ENCODE measurements at places on chromosomes 11 and 22.

DNA sequence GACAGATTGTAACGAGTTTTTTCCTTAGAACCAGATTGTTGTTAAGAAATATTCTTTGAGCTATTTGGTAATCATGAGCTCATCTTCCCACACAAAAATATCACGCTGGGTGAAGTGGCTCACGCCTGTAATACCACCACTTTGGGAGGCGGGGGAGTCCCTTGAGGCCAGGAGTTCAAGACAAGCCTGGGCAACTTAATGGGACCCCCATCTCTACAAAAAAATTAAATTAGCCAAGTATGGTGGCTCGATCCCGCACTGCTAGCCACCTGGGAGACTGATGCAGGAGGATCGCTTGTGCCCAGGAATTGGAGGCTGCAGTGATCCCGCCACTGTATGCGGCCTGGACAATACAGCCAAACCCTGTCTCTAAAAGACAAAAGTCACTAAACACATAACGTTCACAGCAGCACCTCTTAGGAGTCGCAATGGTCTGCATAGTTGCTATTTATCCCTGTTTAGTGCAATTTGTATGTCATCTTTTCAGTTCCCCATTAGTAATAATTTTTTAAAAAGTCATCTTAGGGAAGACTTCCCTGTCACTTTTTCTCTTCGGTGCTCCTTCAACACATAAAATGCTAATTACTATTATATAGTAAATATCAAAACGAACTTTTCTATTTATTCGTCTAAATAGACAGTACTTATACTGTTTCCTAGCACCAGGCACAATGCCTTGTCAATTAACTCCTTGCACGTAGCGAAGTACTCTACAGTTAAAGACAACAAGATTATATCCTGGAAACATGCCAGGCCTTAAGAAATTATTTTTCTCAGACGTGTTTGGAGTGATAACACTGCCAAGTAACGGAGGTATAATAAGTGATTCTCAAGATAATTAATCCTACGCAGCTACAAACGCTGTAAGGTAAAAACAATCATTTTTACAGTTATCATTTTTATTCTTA lies 1.1 kb downstream of the ST13 start:
- peaks cover 44% of the 10 kb centered on the region for H3K4me1 ChIP-seq
- H3K4me3 ChIP-seq: peak overlapping the region; percentile 94
- H3K27ac ChIP-seq: peak overlapping the region; percentile 100
- DNase-seq: peak; percentile 29
- H3K36me3 ChIP-seq: no peaks in the 10 kb centered on the region
- H3K27me3 ChIP-seq: no peaks in the 10 kb centered on the region

DNA sequence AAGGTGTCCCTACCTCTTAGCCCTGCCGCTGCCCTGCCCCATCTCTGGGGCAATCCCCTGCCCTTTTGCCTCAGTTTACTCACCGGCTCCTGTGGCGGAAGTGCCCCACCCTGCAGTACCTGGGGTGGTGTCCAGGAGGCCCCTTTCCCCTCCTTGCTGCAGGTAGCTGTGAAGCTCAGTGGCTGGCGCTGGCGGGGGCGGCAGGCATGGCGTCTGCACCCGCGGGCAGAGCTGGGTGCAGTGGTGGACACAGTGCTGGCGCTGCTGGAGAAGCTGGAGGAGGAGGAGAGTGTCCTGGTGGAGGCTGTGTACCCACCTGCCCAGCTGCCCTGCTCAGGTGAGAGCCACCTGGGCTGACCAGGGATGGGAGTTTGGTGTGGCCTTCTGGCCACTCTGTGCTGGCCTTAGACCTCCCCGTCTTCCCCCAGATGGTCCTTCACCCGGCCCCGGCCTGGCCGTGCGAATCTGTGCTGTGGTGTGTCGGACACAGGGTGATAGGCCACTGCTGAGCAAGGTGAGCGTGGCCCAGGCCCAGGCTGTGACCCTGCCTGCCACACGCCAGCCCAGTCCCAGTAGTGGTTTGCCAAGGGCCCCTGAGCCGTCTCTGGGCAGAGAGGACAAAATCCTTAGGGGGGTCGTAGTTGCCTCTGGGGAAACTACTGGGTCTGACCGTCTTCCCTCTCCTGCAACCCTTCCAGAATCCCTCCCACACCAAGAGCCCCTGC lies 4.0 kb downstream of the CARNS1 start:
- H3K36me3 ChIP-seq: no peaks in the 10 kb centered on the region
- no peak overlapping the region for H3K27ac ChIP-seq
- H3K4me1 ChIP-seq: peaks cover 11% of the 10 kb centered on the region
- no peak for DNase-seq
- no peak overlapping the region for H3K4me3 ChIP-seq

DNA sequence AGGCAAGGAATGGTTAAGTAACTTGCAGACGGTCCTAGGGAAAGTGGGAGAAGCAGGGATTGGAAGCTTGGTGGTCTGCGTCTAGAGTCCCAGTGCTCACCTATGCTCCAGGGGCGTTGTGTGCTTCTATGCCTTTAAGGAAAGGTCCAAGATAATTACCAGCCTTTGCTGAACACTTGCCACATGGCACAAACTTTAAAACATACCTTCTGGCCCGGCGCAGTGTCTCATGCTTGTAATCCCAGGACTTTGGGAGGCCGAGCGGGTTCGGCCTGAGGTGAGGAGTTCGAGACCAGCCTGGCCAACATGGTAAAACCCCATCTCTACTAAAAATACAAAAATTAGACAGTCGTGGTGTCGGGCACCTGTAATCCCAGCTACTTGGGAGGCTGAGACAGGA lies 2.3 kb downstream of the POLDIP3 start:
- no peaks in the 10 kb centered on the region for H3K36me3 ChIP-seq
- H3K4me1 ChIP-seq: peaks cover 53% of the 10 kb centered on the region
- no peak for DNase-seq

DNA sequence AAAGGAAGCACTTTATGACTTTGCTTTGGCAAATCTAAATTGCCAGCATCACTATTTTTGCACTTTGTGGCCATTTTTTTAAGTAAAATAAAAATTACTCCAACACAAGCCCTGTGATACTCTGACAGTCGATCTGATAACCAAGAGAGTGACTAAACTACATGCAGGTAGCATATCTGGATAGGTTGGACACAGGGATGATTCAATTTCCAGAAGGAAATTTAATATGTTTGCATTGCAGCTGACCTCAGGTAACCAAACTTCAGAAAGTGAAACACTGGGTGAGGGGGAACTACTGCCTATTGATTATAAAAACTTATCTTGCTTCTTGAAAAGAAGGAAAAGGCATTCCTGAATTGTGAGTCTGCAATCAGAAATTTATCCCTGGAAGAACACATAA lies 13.9 kb downstream of the OR5B3 start:
- H3K27me3 ChIP-seq: no peaks in the 10 kb centered on the region
- no peak overlapping the region for H3K4me3 ChIP-seq
- no peak for DNase-seq
- no peaks in the 10 kb centered on the region for H3K4me1 ChIP-seq

DNA sequence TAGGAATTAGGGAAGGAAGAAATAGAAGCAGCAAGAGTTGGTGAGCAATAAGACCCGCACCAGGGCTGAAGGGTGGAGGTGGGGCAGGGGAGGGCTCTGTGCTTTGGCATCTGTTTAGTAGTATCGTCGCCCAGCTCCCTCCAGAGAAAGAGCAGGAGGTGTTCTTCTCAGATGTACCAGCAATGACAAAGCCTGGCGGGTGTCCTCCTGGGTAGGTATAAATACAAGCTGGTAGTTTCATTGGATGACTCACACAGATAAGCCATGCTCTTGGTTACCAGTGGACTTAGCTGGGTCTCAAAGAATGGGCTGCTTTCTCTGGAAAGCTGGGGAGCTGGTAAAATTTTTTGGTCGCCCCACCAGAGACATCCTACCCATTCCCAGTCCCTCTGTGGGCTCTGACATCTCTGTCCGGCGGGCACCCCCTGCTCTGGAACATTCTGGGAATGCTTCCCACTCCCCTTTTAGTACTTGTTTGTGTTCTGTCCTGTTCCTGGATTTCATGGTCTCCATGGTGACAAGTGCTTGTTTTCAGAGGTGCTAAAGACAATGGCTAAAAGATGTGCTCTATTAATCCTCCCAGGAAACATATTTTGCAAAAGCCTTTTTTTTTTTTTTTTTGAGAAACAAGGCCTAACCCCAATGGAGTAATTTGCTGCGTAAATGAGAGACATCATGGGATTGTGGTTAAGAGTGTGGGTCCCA lies 15.4 kb upstream of the TUBA8 start:
- DNase-seq: no peak
- H3K4me1 ChIP-seq: peaks cover 5% of the 10 kb centered on the region
- H3K27me3 ChIP-seq: no peaks in the 10 kb centered on the region
- H3K4me3 ChIP-seq: no peak overlapping the region
- no peaks in the 10 kb centered on the region for H3K36me3 ChIP-seq
- H3K27ac ChIP-seq: no peak overlapping the region

DNA sequence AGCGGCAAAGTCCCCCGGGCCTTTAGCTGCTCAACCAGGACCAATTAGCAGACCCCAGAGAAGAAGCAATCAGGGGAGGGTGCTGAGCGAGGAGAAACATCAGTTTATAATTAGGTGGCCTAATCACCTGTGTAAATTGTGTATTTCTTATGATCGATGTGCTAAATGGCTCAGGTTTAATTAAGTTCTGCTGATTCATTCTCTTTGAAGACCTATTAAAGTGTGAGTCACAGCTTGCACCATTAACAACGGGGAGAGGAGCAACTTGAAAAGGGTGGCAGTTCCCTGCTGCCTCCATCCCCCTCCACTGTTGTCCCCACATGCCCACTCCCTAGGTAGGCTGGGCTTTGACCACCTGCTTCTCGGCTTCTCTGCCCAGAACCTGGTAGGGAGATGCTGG lies 10.7 kb downstream of the ISX start:
- H3K27me3 ChIP-seq: no peaks in the 10 kb centered on the region
- no peaks in the 10 kb centered on the region for H3K36me3 ChIP-seq
- no peak for DNase-seq

Measured in testis (tissue), 5 donors.